ENCODE measurements at places on chromosomes 1 and 21.

DNA sequence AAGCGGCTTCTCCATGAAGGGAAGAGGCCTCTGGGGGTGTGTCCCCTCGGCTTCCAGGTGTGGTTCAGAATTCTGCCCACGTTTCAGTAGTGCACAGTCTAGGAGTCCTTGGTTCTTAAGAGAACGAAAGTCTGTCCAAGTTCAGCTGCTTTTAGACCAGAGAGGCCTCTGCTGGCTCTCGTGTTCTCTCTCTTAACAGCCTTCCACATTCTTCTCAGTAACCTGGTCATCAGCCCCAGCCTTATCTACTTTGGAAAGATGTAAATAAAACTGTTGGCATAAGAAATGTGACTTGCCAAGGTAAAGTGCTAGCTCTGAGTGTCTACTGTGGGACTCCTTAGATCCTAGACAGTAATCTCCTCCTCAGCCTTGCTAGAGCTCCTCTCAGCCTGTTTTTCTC, 15.3 kb upstream of the STUM start:
- DNase-seq, result no peak

GRCh38 chr1:222557148-222557547, 9.2 kb upstream of the HHIPL2 start:
- no peak for DNase-seq

DNA sequence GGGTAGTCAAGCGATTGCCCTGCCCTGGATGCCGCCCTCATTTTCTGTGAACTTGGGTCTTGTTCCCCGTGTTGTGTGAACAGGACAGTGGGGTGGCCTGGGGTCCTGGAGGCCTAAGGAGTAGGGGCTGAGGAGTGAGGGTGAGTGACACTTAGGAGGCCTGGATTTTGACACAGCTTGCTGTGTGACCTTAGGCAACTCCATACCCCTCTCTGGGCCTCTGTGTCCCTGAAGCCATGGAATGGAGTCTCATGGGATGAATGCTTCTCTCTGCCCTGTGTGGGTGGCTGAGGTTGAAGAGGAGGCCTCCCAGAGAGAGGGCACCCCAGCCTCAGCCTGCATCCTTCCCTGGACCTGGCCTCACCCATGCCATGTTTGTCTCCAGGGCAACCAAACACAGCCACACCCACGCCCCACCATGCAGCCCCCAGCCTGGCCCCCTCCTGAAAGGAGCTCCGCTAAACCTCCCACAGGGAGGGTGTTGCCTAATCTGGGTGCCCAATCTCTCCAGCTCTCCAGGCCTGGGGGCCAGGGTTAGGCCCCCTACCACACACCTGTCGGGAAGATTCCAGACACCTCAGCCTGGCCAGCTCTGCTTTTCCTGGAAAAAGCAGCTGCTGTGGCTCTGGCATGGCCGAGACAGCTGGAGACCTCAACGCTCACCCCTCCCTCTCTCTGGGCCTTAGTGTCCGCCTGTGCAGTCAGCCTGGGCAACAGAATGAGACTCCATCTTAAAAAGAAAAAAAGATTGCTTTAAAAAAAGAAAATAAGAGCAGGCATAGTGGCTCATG, 9.9 kb downstream of the MYOM3 start:
- DNase-seq, result no peak

GRCh38 chr1:54883349-54884102, 3.5 kb downstream of the DHCR24 start:
- no peak for DNase-seq

DNA sequence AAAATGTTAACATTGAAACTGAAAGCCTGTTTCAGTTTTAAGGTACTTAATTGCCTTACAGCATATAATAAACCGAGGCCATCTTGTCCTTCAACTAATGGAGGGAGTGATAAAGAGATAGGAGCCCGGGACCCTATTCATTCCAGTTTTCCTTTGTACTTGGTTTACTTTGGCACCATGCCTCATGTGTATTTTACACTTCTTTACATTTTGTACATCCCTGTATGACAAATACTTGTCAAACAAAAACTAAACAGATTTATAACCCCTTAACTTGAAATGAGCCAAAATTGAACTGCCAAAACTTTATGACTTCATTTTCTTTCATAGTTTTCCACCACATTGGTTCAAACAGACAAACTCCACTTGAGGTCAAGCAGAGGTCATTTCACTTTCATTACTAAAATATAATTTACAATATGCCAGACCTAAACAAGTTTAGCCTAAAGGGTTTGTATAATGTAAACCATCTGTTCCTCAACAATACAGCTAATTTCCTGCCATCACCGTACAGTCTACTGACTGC, 30.9 kb upstream of the UBE2U start:
- no peak for DNase-seq

GRCh38 chr1:235297579-235297978, 30.4 kb downstream of the ARID4B start:
- DNase-seq, result no peak

DNA sequence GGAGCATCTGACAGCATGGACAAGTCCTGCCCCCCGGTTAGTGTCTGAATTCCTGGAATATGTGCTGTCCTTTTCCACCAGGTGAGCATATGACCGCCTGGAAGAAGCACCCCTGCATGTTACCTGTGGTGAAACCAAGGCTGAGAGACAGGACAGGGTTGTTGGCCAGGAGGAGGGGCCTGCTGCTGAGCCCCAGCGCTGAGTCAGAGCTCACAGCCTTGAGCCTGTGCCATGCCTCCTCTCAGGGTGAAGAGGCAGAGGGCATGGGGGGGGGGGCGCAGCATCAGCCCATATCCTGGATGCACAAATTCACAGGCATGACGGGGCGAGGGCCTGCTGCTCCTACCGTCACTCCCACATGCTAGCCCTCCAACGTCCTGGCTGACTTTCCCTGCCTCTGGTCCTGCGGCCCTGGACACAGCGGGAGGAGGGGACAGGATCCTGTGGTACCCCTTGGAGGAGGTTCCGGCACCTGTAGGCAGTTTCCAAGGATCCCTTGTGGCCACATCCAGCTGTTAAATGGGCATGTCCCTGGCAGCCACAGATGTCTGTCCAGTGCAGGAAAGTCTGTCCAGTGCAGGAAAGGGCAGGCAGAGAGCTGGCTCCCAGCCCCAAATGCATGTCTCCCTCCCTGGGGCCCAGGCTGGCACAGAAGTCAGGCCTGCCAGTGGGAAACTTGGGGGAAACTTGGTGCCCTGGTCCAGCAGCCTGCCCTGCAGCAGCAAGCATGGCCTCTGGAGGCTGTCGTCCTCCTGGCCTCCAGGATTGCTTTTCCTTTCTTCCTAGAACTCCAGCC, 23.9 kb downstream of the TTC34 start:
- no peak for DNase-seq

DNA sequence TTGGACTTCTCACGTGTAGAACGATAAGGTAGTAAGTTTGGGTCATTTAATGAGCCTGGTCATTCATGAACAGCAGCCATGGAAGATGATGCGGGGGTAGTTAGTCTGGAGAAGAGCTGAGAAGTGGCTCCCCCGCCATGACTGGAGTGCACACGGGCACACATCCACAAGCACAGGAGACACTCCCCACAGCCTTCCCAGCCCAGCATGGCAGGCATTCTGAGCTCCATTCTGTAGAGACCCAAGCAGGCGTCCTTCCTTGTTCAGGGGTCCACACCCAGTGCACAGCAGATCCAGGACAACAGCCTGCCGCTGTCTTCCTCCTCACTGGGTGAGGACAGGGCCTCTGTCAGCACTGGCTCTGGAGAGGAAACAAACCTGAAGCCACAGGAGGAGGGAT, 57.0 kb downstream of the SCCPDH start:
- DNase-seq, result no peak

DNA sequence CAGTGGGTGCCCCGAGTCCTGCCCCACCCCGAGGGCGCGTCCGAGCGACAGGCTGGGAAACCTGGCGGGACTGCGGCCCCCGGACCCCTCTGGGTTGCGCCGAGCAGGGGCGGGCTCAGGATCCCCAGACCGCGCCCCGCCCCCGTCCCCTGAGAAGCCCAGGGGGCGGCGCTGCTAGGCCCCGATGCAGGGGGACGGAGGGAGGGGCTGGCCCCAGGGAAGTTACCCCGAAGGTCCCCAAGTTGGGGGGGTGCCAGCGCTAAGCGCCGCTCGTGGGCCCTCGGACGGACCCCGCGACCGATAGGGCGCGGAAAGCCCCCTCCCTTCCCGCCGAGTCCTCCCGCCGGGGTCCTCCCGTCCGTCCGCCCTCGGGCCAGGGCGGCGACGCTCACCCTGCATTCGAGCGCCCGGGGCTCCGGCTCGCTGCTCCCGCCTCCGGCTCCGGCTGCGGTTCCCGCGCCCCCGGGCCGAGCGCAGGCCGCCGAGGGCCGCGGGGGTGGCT, 414 bp downstream of the GPR153 start:
- DNase-seq, result no peak

DNA sequence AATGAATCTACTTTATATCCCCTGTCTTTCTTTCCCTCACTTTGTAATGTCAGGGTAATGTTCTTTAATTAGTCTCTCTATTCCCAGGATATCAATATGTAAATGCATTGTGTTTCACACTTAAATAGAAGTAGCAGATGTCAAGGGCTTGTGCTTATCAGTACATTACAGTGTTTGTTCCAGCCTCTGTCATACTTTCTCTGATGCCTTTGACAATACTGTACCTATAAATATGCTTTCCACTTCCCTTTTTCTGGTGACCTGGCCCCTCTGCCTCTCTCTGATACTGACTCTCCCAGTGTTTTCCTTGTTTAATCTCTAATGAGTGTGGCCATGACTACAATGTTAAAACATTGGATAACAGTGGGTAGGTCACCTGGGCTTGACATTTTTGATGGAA, 862.0 kb upstream of the NEGR1 start:
- DNase-seq, result no peak

DNA sequence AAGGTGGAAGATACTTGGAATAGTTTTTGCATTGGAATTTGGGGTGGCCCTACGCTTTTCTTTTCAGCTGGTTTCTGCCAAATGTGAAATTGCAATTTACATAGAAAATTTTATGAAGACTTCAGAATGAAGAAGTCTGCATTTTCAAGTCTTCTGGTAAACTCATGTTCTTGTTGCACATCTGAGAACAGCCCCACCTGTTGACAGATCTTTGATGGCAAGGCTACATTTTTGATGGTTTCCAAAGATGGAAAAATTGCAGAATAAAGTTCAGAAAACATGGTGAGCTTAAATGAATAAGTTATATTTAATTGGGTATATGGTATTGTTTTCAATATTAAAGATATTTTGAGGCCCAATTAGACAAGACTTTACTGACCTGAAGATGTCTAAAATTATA, 25.4 kb downstream of the OLFM3 start:
- no peak for DNase-seq
